KG1 (cell line): ENCODE measurements at places on chromosomes 6 and 20.

- DNase-seq = no peak
Measured at GRCh38 chr6:107473660-107474059, 14.3 kb upstream of the PDSS2 start.

DNA sequence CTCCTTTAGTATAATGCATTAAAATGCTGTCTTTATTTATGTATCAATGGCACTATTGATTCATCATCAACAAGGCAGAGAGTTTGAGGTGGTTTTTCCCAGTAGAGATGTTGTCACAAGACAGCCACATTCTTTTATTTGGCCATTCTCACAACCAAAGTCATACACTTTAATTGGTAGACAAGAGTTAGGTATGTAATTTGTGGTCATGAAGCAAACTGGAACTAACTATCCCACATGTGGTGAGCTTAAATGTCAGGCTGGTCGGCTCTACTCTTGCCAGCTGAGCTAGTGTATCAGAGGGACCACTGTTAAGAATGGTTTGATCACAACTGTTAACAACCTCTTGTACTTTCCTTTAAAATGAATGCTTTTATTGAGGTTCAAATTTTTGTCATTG lies 714.6 kb downstream of the CD109 start:
- DNase-seq = no peak

- no peak for DNase-seq
Measured at GRCh38 chr6:88573561-88573960, 389.9 kb downstream of the RNGTT start.

GRCh38 chr6:30411515-30412207 lies 66.7 kb downstream of the RPP21 start:
- DNase-seq = no peak

DNA sequence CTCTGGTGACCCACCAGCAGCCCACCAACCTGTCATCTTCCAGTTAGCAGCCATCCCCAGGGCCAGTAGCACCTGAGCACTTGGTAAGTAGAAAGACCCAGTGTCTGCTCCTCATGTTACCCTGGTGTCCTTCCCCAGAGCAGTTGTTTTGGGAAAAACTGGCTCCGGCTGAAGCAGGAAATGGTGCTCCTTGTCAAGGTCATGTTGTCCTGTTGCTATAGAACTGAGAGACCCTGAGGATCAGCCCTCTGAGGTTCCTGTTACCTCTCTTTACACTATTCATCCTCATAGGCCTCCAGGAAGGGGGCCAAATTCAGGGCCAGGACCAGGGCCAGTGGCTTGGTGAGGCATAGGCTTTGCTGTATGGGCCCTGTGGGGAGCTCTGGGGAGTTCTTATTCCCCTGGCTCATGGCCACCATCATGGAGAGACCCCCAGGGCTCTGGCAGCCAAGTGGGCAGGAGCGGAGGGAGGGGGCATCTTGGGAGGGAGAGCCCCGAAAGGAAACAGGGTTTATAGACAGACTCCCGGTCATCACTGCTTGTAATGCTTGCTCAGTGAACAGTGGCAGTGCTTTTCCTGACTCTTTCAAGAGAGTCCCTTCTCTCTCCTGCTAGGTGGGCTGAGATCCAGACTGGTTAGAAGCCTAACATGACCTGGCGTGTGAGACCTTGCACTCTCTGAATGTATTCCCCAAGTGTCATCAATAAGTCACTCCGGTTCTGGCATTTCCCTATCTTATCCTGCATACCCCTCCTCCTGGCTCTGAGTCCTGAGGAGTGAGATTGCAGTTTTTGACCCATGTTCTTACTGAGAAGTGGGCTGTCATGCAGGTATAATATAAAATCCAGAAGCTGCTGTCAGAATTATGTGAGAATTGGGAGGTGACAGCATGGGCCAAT lies 50.7 kb downstream of the PPARD start:
- DNase-seq = no peak

- DNase-seq = no peak
Measured at GRCh38 chr6:47112317-47112716, 70.2 kb upstream of the ADGRF1 start.

DNA sequence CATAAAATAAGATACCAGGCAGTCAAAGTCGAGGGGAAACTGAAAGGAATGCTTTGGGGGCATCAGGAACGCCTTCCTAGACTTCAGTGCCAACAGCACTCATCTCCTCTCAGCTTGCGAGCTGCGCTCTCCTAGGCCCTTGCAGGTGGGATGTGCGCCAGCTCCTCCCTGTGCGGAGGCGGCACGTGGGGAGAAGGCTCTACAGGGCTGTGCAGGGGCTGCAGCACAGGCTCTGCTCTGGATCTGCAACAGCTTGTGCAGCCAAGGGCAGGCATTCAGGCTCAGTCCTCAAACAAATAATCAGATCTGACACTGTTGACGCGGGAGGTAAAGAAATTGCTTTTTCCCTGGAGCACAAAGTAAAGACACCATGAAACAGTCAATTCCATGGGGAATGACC lies 144.8 kb downstream of the TTLL2 start:
- no peak for DNase-seq

GRCh38 chr6:136592930-136593673 lies 42.9 kb upstream of the MAP7 start:
- no peak for DNase-seq

GRCh38 chr6:20711518-20711917 lies 177.3 kb downstream of the CDKAL1 start:
- no peak for DNase-seq

DNA sequence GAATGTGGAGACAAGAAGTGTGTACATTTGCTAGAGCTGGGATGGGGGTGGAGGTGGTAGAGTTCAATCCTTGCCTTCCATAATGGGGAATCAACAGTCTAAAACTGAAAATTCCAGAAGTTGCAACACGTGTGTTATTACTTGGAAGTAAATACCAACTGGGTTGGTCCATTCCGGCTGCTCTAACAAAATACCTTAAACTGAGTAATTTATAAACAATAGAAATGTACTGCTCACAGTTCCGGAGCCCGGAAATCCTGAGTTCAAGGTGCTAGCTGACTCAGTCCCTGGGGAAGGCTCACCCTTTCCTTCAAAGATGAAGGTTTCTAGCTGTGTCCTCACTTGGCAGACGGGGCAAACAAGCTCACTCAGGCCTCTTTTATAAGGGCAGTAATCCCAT lies 59.0 kb downstream of the RIN2 start:
- DNase-seq = no peak

GRCh38 chr6:109450801-109451200 lies 4.8 kb downstream of the MICAL1 start:
- no peak for DNase-seq

- peak; percentile 6 for DNase-seq
Measured at GRCh38 chr6:114304304-114304887, 38.4 kb downstream of the HS3ST5 start.

DNA sequence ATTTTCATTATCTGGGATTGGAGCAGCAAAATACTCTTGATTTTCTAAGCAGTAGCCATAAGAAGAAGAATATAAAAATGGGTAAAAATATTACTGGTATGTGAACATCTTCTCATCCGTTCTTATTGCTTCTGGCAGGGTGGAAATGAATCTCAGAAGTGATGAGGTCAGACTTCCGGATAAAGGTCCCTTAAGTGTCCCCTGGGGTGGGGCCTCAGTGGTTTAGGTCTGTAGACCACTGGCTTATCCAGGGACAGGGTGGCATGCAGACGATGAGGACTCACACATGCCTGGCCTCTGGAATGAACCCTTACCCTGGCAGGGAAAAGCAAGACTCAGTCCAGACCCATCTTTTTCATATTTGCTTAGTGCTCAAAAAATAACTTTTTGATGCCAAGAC lies 143.3 kb downstream of the UST start:
- DNase-seq = no peak

DNA sequence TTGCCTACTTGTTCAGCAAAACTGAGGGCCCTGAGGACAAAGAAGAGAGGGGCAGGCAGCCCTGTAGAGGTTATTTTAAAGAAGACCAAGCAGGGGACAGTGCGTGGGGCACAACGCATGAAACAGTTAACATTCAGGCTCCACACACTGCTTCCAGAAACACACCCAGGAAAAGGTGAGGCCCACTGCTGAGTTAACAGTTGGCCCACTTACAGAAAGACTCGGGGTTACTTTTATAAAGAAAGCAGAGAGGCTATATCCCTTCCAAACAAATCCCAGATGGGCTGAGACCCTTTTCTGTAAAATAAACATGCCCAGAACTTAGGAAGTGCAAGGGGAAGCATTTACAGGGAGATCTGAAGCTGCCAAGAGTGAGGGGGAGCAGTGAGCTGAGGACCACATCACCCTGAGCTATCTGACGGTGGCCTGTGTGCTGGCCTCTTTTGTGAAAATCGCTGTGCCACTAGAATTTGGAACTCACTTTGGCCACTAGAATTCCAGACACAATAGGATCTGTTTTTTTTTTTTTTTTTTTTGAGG lies 49.8 kb upstream of the SSTR4 start:
- DNase-seq = no peak

- no peak for DNase-seq
Measured at GRCh38 chr20:17620371-17621228, 50.7 kb downstream of the DSTN start.

DNA sequence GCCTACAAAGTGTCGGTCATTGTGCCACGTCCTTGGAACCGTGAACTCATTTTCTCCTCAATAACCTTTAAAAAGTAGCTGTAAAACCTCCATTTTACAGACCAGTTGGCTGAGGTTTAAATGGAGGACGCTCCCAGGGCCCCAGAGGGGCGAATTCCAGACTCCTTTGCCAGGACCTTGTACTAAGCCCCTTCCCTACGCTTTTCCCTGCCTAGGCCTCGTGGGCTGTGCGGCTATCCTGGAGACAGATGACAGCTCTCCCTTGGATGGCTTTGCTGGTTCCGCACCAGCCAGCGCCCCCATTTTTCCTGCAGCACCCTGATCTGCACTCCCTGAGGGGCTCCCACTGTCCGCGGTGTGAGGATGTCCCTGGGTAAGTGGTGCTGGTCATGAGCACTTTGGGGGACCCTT lies 12.1 kb upstream of the SNHG17 start:
- no peak for DNase-seq

DNA sequence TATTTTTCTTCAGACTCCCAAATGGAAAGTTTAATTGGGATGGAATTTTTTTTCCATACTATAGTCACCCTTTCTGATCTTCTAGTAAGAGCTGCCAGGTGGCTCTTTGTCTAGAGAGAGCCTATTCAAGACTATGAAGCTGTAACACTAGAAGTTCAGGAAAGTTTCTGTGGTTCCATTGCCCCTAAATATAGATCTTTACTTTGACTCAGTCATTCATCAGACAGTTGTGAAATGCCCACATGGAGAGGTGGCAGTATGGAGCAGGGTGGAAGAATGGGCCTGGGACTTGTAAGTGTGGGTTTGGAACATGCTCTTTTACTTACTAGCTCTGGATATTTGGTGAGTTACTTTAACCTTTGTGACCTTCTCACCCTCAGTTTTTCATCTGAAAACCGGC lies 87.8 kb downstream of the CTNNBL1 start:
- no peak for DNase-seq

GRCh38 chr20:4193069-4193452 lies 177.7 kb upstream of the RNF24 start:
- no peak for DNase-seq

DNA sequence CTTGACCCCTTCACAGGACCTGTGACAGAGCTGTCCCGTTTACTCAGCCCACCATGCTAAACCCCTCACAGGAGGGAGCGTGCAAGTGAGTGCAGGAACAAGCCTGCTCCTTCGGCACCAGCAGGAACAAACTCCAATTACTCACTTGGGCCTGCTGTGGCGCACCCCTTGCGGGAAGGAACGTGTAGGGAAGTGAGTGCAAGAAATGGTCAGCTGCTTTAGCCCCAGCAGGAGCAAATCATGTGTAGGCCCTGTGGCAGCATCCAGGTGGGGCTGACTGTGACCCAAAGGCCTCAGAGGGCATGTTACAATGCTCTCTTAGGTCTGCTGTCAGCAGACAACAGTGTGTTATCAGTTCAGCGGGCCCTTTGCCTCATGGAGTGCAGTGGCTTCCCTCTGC lies 574.4 kb downstream of the PRKN start:
- DNase-seq = no peak

GRCh38 chr20:4836473-4836872 lies 114.8 kb downstream of the PRND start:
- no peak for DNase-seq
